ENCODE measurements at places on chromosomes 2 and 18.

DNA sequence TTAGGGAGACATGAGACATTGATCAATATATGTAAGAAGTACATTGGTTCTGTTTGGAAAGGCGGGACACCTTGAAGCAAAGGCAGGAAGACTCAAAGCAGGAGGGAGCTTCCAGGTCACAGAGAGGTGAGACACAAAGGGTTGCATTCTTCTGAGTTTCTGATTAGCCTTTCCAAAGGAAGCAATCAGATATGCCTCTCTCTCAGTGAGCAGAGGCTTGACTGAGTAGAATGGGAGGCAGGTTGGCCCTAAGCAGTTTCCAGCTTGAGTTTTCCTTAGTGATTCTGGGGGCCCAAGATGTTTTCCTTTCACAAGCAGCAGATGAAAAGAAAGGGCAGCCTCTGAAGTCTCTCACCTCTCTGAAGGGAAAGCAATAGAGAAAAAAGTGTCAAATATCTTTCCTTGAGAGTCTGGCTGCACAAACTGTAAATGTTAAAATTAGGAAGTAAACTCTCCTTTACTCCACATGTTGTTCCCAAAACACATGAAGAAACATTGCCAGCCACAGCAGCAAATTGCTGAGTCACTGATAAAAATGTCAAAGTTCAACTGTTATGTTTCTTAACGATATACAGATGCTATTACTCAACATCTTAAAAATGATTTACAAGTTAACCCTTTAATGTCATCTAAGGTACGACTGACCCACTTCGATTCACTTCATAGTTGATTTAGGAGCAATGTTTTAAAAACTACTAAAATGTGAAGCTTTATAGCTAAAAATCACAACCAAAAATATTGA lies 40.3 kb downstream of the CYB5A start:
- peak; percentile 21 for DNase-seq

DNA sequence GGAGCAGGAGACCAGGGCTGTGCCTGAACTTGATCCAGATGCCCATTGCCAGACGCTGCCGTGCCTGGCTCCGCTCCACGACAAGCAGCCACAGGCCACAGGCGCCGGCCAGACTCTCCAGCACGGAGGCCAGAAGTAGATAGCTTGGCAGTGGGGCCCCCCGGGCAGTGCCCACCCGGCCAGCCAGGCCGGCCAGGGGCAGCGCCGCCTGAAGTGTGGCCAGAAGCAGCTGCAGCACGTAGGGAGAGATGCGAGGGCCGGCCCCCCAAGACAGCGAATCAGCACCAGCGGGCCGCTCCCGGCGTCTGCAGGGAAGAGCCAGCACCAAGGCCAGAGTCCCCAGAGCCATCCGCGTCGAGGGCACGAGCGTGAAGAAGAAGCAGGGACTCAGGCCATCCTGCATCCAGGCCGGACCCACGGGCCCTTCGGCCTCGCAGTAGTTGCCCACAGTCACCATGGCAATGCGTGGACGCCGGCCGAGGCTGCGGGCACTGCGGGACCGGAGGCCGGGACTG lies 484 bp downstream of the ABCB6 start:
- DNase-seq, result peak; percentile 80

DNA sequence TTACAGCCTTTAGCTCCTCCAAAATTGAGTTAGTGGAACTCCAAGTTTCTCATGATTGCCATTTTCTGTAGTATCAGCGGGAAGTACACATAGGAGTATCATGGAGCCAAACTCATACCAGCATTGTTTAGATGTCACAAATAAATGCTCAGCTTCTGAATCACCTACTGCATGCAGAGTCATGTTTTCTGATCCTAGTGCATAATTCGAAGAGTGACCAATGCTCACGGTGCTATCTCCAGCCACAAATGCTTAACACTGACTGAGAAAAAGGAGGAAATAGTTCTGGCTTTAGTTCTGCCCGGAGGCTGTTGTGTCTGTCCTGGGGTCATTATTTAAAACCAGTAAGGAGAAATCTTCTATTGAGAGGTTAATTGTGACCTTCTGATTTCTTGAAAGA lies 45.4 kb upstream of the LRATD1 start:
- peak; percentile 4 for DNase-seq

DNA sequence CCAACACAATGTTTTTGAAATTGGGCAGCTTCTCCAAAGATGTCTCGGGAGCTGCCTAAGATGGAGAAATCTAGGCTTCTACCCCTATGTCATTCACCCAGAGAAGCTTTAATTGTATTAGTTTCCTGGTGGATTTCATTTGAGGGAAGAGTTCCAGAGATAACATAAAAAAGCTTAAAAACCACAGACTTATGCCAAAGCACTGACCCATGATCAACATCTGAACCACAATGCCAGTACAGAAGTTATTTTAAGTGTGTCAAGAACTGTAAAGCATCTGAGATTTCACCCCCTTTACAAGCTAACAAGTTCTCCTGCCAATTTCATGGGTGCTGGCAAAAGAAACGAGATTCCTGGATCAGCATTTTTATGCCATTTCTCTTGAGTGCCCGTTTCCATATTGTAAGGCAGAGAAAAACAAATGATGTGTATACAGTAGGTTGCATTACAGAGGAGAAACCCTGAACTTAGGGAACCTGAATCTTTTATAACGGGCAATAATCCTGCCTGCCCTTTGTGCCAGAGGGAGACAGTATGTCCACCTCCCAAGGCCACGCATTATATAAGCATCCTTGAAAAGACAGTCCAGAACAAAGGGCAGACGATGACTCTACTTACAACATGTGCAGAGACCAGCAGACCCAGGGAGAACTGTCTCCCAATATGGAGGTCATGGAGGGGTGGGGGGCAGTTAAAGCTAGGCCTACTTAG lies 44.1 kb downstream of the MREG start:
- DNase-seq, result no peak

DNA sequence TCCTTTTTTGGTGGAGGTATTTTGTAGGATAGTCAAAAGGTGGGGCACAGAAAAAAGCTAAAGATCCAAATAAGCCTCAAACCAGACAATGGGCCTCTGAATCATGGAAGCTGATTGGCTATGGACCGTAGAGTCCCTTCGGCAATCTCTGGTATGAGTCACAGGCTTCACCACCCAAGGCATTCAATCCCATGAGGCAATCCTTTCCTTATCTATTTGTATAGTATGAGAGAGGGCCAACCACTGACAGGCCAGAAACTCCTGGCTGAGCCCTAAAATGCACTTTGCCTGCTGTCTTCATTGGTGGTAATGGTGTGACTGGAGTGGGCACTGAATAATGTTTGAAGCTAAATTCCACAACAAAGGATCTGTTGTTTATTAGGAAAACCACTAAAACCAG lies 38.7 kb upstream of the MEX3C start:
- DNase-seq, result peak; percentile 80

DNA sequence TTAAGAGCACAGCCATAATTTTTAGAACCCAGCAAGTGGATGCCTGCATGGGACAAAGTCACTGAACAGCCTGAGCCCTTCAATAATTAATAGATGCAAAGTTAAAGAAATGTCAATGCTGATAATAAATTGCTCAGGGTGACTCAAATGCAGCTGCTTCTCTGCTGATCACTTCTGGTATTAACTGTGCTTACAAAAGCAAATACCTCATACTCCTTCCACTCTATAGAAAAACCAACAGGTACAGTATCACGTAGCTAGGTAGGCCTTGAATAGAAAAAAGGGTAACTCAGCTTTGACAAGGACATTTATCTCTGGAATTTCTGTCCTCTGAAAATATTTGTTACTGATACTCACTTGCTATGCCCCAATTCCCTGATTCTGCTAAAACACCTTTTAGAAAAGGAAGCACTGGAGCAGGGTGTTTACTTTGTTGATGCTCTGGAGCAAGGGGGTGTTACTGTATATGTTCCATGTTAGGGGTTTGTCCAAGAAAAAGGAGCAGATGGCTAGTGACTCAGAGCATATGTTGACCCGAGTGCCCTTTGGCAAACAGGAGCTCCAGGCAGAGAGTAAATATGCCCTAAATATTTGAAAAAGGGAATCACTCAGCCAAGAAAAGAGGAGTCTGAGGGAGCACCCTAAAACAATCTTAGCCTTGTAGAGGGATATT lies 59.1 kb upstream of the RTN4 start:
- DNase-seq, result peak; percentile 61

GRCh38 chr2:27270670-27271069 lies 4.6 kb upstream of the DNAJC5G start:
- DNase-seq, result no peak

DNA sequence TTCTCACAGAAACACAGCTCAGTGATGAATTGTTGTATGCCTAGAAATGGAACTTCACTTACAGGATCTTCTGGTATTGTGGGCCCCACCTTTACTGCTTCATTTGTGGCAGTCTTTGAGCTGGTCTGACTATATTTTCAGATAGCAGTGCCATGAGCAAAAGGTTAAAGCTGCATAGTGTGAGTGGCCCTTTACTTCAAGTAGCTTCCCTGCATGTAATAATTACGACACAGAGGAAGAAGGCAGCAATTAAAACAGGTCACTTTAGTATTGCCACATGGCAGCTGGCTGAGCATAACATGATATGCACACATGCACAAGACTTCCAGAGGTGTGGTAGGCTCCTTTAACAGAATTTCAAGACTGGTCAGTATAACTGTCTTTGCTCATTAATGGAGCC lies 426.3 kb upstream of the ZEB2 start:
- DNase-seq, result no peak

DNA sequence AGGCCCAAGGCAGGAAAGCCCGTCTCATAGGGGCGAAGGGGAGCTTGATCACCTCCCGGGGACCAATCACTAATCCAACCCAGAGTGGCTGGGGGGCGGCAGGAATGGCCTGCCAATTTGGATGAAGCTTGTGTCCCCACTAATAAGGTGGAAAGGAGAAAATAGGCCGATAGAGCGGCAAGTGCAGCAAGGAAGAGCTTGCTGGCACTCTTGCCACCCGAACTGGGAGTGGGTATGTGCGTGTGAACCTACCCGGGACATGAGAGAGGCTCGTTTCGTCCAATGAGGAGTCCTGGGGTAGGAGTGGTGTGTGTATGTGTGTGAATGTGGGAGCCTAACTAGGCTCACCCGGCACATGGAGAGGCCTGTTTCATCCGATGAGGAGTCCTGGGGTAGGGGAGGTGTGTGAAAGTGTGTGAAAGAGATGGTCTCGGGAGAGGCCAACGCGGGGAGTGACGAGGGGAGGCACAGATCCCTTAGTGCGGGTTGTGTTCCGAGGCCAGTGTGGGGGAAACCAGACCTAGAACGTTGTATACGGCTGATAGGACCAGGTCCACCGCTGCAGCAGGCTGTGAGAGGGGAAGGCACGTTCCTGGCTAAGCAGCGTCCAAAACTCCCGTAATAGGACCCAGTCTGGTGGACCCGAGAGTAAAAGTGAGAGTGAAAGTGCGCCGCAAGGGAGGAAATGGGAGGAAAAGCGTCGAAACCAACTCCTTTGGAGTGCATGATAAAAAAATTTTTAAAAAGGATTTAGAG lies 47.1 kb upstream of the SELENOI start:
- peak; percentile 47 for DNase-seq

- DNase-seq, result no peak
Measured at GRCh38 chr2:109214651-109215371, 85.8 kb downstream of the SH3RF3 start.

GRCh38 chr18:78421392-78421791 lies 558.2 kb upstream of the SALL3 start:
- DNase-seq, result no peak

DNA sequence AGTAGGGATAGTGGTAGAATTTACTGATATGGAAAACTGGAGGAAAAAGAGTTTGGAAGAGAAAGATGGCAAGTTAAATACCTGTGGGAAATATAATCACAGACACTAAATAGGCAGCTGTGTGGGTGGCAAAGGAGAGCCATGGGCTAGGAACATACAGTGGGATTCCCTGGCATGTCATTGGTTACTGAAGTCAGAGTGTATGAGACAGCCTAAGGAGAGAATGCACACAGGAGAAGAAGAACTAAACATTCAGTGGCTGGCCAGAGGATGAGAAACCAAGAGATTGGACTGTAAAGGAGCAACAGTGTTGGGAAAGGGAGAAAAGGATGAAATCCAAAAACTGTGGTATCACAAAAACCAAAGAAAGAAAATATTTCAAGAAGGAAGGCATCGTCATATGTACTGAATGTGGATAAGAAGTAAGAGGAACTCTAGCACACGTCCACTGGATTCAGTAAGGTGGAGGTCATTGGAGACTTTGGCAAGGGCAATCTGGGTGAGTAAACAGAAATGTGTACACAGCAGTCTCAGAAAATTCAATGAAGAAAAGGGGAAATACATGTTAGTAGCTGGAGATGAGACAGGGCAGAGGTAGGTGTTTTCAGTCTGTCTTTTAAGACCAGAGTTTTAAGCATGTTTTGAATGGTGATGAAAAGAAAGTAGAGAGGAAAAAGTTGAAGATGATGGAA lies 83.3 kb downstream of the SPIRE1 start:
- no peak for DNase-seq

- no peak for DNase-seq
Measured at GRCh38 chr2:241762321-241762932, 14.2 kb upstream of the GAL3ST2 start.

- DNase-seq, result peak; percentile 26
Measured at GRCh38 chr2:110853516-110853915, 121.1 kb downstream of the ACOXL start.

DNA sequence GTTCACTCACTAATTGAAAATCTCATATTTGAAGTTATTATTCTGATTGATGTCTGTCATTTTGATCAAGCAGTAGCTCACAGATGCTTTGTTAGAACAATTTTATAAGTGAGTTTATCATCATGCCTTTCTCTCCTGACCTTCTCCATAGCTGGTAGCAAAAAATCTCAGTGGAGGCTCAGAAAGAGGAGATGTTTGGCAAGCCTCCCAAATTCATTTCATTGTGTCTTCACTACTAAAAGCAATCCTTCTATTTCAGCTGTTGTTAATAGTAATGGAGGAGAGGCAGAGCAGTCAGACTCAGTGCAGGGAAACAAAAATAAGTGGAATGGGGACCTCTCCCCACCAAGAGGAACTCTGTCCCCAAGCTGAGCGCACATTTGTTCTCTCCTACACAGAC lies 2127.8 kb upstream of the CELF4 start:
- no peak for DNase-seq

DNA sequence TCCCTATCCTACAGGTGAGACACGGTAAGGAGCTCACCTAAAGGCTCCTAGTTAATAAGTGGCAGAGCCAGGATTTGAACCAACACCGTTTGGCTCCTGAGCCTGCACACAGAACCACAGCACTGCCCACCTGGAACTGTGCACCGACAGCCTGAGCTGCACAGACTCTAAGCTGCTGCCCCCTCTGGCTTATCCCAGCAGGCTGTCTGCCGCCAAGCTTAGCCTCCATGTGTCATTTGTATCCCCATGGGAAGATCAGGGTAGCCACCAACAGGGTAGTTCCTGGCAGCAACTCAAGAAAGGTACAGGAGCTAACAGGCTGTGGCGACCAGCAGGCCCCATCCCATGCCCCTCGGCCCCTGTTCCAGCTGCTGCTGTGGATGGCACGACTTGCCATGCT lies 135.7 kb downstream of the LRRC30 start:
- DNase-seq, result no peak

GRCh38 chr2:16952368-16952767 lies 286.7 kb upstream of the CYRIA start:
- DNase-seq, result no peak

GRCh38 chr2:121776885-121777698 lies 21.6 kb downstream of the TSN start:
- no peak for DNase-seq

GRCh38 chr2:24228470-24228869 lies 53.6 kb downstream of the FAM228A start:
- DNase-seq, result no peak

- DNase-seq, result peak; percentile 39
Measured at GRCh38 chr2:150548527-150548926, 61.1 kb upstream of the RND3 start.

All from fibroblast of skin of back (primary cell).